Activated naive CD8-positive, alpha-beta T cell treated with anti-CD3 and anti-CD28 coated beads, Interleukin-2, amount 10 ng/mL, durations not matched to agents 7 days and 5 days (primary cell): ENCODE measurements at places on chromosomes 13 and 19.

DNA sequence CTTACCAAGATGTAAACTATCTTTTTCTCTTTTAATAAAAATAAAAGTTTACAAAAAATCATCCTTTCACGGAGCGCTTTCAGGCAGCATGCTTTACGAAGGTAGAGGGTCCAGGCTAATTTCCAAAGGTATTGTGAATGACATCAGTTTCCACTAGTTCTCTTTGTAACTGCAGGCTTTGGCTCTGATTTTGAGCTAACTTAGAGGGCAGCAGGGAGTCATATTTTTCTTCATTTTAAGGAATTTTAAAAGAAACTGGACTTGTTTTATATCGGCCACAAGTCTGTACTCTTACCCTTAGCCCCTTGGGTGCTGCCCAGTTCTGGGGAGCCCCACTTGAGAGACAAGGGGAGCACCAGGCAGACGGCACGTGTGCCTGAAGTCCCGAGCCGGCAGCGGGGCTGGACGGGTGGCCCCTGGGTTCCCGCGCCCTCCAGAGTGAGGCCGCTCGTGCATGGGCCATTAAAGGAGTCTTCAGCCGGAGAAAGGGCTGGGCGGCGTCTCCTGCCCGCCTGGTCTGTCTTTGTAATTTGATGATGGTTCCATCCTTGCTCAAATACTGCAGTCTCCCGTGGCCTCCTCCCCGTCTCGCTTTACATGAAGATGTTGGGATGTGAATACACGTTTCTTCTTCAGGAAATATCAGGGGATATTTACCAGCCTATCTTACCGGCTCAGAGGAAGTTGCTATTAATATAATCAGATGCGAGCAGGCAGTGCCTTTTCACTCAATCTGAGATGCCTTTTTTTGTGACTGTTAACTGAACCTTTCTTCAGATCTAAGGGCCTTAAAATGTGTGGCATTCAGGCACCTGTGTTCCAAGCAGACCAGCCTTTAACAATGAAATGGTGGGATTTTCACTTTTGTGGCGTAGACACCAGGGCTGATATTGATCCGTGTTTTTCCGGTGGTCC lies 67.4 kb downstream of the GGACT start:
- no peak for DNase-seq

- DNase-seq, result no peak
Observed at GRCh38 chr13:81487151-81487550, 1146.2 kb upstream of the SPRY2 start.

DNA sequence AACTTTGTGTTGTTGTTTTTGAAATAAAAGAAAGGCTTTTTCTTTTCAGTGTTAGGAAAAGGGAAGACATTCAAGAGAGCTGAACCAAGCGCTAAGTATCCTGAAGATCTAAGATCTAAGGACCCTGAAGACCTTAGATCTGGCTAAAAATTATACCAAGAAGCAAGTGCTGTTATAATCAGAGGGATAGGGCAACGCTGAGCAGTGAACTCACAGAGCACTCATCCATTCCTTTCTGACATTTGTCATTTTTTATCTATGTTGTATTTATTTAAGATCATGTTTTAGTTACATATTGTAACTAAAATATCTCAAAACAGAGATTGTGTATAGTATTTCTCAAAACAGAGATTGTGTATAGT lies 60.5 kb upstream of the FAM216B start:
- no peak for DNase-seq

DNA sequence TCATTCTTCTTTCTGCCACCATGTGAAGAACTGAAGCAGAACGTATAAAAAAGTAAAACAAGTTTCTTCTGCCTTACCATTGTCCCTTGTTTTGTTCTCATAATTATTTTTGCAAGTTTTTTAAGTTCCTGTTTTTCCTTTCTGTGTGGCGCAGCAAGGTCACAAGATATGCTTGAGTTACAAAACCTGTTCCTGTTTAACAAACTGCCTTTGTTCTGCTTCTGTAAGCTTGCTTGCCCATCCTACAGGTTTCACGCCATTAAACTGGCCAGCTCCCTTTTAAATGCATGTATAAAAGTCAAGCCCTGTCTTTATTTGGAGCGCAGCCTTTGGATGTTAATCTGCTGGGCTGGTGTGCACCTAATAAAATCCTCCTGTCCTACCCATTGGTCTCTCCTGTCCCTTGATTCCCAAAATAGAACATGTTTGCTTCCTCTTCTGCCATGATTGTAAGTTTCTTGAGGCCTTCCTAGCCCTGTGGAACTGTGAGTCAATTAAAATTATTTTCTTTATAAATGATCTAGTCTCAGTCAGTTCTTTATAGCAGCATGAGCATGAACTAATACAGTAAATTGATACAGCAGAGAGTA lies 1115.4 kb downstream of the SLITRK1 start:
- DNase-seq, result no peak

- DNase-seq, result no peak
Observed at GRCh38 chr13:30006246-30006645, 155.8 kb upstream of the UBL3 start.

- no peak for DNase-seq
Observed at GRCh38 chr19:10412257-10412977, 7.9 kb upstream of the PDE4A start.

GRCh38 chr13:106104281-106104901 lies 431.1 kb downstream of the EFNB2 start:
- DNase-seq, result no peak

GRCh38 chr19:15291548-15292021 lies 40.8 kb downstream of the BRD4 start:
- DNase-seq, result no peak

DNA sequence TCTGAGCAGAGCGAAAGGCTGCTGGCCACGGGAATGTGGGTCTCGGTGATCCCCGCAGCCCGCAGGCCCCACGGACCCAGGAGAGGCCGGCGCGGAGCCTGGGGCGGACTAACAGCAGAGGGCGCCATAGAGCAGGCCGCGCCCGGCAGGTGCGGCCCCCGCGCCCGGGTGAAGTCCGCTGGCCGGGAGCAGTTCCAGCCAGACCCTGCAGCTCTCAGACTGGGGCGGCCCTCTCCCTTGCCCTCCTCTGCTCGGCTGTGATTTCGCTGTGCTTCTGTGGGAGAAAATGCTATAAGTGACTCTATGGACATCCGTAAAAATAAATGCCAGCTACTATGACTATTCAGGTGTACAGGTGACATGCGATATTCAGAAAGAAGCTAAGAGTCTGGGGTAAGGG lies 37.7 kb downstream of the GSX1 start:
- peak; percentile 83 for DNase-seq

DNA sequence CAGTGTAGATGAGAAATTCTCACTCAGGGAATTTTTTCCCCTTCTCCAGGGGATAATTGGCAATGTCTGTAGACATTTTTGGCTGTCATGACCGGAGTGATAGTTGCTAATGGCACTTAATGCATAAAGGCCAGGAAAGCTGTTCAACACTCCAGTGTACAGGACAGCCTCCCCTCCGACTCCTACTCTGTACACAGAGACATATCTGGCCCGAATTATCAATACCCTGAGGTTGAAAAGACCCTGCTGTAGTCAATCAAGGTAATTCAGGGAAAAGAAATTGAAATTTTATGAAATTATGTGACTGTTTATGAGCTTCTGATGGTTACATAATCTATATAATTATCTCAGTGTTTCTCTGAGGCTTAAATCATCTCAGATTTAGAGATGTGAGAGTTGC lies 720.7 kb downstream of the OLFM4 start:
- no peak for DNase-seq

DNA sequence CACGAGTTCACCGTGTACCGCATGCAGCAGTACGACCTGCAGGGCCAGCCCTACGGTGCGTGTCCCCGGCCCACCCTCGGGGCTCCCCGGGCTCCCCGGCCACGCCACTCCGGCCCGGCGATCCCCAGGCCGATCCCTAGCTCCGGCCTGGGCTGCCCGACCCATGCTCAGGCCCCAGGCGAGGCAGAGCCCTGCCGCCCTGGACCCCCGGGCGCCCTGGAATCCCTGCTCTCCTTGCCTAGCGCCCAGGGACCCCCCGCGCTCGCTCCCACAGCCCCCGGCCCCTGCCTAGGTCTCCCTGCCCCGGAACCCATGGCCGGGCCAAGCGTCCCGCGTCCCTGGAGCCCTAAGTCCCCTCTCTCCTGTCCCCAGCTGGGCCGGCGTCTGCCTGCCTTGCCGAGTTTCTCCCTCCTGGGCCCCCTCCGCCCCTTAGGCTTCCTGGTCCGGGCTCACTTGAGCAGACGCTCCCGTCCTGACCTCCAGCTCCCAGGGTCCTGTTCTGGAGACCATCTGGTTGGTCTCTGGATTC lies 494 bp downstream of the NCLN start:
- DNase-seq, result no peak

- no peak for DNase-seq
Observed at GRCh38 chr13:28572871-28573270, 77.9 kb upstream of the FLT1 start.

GRCh38 chr13:90336507-90336906 lies 1011.0 kb upstream of the MIR17HG start:
- DNase-seq, result no peak

- no peak for DNase-seq
Observed at GRCh38 chr19:30006207-30006606, 64.2 kb downstream of the URI1 start.

GRCh38 chr13:31894931-31895330 lies 136.6 kb upstream of the FRY start:
- no peak for DNase-seq

DNA sequence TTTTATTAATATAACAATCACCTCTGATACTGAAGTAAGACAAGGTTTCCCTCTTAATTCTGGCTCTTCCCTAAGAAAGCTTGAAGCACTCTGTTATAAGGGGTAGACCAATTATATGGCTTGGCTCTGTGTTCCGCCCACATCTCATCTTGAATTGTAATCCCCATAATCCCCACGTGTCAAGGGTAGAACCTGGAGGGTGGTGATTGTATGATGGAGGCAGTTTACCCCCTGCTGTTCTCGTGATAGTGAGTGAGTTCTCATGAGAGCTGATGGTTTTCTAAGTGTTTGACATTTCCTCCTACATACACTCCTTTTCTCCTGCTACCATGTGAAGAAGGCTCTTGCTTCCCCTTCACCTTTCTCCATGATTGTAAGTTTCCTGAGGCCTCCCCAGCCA lies 363.8 kb upstream of the PCDH20 start:
- DNase-seq, result no peak

- no peak for DNase-seq
Observed at GRCh38 chr13:114136576-114136975, 4.2 kb upstream of the RASA3 start.

DNA sequence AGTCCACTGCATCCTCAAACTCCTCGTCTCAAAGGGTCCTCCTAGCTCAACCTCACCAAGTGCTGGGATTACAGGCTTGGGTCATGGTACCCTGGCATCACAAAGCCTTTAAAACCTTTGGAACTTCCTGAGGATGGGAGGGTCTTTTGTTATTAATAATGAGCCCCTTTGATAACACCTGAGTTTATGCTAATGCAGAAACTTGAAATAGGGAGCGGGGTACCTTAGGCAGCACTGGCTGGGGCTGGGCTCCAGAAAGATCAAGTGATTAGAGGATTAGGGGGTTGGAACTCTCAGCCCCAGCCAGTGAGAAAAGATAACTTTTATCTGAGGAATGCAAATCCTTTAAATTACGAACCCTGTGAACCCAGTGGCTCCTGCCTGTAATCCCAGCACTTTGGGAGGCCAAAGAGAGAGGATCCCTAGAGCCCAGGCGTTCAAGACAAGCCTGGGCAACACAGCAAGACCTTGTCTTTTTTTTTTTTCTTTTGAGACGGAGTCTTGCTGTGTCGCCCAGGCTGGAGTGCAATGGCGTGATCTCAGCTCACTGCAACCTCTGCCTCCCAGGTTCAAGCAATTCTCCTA lies 9.3 kb upstream of the PSPC1 start:
- no peak for DNase-seq

- DNase-seq, result no peak
Observed at GRCh38 chr13:72495681-72496080, 231.7 kb downstream of the MZT1 start.

- peak; percentile 21 for DNase-seq
Observed at GRCh38 chr19:49336482-49337266, 1.5 kb downstream of the CD37 start.

- no peak for DNase-seq
Observed at GRCh38 chr19:46866407-46867136, 5.8 kb downstream of the ARHGAP35 start.

GRCh38 chr13:103006641-103007426 lies 59.4 kb downstream of the SLC10A2 start:
- DNase-seq, result no peak

- no peak for DNase-seq
Observed at GRCh38 chr19:3975144-3975543, 4.2 kb upstream of the DAPK3 start.
